CD4-positive, CD25-positive, alpha-beta regulatory T cell (primary cell): ENCODE measurements at places on chromosomes 7 and 10. TPM values are rescaled to one million over a fixed set of nuclear protein-coding genes. Genes with fewer than 3 reads are reported as not detected.

GRCh38 chr10:48497780-48498770, 106.8 kb downstream of the ARHGAP22 start:
- DNase-seq: no peak

DNA sequence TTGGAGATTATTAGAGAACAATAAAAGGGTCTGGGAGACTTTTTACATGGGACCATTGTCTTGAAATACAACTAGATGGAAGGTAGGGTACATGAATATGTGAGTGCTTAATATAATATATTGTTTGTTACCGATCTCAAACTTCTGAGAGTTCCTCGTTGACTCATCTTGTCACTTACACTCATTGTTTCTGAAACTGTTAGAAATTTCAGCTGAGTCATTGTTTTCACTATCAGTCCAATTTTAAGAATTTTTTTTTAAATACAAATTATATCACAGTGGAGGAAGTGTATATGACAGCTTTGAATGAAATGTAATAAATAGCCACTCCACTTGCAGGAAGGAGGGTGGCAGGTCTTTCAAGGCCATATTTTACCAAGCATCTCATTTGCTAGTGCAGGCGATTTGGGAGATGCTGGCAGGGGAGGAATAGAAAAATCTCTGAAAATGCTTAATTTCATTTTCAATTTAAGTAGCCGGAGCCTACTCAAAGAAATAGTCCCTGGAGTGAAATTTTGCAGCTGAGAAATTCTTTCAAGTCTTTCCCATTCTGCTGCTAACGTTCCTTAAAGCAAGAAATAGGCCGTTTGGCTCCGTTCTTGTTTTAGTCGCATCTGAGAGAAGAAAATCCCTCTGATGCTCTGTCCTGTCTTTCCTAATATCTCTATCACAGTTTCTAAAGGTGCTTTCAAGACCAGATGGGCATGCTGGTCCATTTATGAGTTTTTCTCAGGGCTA, 1404.2 kb upstream of the CELF2 start:
- no peak for DNase-seq

GRCh38 chr7:98629001-98629431, 11.9 kb downstream of the NPTX2 start:
- no peak for DNase-seq

DNA sequence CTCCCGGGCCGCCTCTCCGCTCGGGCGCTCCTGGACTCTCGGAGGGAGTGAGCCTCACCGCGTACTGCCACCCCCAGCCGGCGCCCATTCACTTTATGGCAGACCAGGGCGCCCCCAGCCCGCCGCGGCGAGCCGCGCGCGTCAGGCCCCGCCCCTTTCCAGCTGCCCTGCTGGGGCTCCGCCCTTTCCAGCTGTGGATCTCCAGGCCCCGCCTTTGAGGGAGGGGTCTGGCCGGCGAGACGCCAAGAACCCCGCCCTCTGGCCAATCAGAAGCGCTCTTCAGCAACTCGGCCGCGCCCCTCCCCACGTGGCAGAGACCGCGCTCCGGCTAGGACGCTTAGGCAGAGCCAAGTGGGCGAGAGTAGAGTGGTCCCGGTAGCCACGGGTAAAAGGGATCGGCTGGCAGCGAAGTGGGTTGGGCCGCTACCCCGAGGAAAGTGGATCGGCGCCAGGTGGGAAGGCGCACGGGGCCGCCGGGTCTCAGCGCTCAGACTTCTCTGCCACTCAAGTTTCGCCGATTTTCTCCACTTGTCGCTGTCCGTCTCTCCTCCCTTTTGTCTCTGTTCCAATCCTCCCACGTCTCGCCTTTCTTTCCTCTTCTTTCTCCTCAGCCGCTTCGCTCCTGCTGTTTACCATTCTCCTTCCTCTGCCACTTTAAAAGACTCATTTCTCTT, at the start of gene PITX3:
PITX3 (minus strand) TSS at position 69 of the 674 bp plus-strand sequence. CDS start 9,432 bp downstream, outside the sequence.
- DNase-seq: peak; percentile 88

GRCh38 chr10:93485690-93486089, 3.6 kb upstream of the MYOF start:
- DNase-seq: no peak

GRCh38 chr7:107622894-107623293, 37.7 kb upstream of the SLC26A4 start:
- DNase-seq: no peak

DNA sequence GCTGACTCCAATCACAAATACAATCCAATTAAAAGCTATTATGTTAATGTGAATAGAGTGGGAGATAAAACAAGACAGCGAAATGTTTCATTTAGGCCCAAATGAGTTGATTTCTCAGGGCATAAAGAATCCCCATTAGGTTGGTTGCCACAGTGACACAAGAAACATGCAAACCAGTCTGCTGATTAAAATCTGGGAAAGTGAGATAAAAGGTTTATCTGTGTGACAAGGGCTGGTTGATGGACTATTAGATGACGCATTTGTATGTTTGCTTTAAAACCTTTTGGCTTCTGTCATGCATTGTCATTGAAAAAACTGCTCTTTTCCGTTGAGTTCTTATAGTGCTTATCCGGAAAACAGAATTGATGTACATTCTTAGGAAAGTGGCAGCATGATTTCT, 658.2 kb downstream of the GATA3 start:
- DNase-seq: no peak

GRCh38 chr7:133886086-133886485, 241.1 kb upstream of the LRGUK start:
- DNase-seq: no peak

DNA sequence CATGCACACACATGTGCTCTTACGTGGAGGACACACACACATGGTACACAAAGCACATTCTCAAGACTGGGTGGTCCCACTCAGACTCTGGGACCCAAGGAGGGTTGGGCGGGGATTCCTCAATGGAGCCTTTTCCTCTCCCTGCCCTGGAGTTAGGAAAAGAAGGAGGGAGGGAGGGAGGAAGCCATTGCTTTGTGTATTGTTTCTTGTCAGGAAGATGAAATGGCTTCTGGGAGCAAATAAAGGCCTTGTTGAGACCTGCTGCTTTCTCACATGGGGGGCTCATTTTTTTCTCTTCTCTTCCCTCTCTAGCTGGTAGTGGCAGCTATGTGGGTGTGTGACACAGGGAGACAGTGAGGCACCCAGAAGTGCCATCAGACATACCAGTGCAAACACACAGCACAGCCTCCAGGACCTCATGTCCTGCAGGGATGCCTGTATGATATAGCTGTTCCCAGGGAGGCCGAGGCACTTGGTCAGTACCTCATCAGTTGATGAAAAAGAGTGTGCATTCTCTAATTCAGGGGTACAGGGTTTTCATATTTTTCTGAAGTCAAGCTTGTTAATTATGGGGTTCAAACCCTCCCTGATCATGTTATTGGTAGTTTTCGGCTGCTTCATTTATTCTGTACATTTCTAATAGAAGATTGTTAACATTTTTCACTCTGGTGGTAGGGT, 5.7 kb downstream of the AQP1 start:
- DNase-seq: no peak

GRCh38 chr7:51613911-51614357, 297.3 kb upstream of the COBL start:
- no peak for DNase-seq

DNA sequence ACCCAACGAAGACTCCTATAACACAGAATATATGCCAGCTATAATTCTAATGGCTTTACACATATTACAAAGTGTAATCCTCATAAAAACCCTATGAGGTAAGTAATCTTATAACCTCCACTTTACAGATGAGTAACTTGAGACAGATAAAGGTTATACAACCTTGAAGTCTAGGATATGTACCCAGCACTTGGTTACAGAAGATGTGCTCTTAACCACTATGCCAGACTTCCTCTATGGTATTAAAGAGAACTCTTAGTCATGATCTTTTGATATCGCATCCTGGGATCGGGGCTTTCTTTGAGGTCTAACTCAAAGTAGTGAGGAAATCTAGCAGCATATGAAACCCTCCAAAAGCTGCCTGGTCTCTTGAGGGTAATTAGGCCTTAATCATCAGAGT, 319.2 kb upstream of the LRRN3 start:
- DNase-seq: no peak

GRCh38 chr7:19957664-19958063, 184.2 kb upstream of the TMEM196 start:
- no peak for DNase-seq

DNA sequence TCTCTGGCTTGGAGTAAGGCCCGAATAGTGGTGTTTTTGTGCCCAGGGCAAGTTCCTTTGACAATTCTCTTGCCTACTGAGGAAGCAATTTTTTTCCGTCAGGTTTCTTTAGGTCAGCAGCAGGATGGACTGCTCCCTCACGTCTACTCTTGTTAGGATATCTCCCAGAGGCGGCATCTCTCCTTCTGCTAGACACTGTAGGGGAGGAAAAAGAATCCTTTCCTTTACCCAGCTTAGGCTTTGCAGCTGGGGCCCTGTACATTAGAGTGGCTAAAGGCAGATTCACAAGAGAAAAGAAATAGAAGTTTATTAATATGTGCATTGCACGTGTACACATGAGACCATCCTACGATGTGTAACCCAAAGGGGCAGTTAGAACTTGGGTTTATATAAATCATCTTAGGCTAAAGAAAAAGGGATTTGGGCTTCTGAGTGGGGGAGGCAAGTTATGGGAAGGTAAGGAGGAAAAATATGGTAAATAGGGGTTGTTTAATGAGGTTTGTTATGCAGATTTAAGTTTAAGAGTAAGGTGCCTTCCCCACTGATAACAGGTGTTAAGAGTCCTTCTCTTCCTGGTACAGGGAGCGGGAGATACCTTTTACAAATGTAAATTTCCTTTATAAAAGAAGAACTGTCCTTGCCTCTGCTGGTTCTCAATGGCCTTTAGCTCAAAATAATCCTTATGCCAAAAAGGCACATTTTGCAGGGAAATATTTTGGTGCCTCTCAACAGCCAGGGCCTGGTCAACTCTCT, 156.4 kb downstream of the AOAH start:
- no peak for DNase-seq

- DNase-seq: no peak
These were observed 316.7 kb upstream of the NPSR1 start for GRCh38 chr7:34341326-34341725.

DNA sequence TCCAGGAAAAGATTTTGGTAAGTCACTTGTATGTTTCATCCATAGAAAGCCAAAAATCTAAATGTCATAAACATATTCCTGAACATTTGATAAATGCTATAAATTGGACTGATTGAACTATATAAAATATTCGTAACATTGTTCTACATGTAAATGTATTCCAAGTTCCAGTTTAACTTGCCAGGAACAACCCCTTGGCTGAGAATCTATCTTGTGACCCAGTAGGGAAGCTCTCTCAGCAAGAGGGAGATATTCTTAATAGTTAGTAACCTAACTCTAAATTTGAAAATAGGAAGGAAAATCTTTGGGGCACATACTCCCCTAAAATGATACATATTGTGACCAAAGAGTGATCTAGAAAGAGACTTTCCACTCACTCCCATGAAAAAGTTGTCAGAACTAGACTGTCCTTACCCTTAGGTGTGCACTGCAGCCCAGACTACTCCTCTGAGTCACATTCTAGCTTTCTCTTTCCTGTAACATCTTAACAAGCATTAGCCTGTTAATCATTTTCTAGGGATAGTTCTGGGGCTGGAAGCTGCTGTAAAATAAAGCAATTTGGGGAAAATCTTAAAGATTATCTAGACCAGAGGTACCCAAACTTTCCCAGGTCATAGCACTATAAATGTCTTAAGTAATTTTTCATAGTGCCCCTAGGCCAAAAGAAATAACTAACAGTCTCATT, 73.7 kb upstream of the SKAP2 start:
- no peak for DNase-seq

GRCh38 chr10:10326116-10326515, 691.6 kb upstream of the CELF2 start:
- DNase-seq: no peak

DNA sequence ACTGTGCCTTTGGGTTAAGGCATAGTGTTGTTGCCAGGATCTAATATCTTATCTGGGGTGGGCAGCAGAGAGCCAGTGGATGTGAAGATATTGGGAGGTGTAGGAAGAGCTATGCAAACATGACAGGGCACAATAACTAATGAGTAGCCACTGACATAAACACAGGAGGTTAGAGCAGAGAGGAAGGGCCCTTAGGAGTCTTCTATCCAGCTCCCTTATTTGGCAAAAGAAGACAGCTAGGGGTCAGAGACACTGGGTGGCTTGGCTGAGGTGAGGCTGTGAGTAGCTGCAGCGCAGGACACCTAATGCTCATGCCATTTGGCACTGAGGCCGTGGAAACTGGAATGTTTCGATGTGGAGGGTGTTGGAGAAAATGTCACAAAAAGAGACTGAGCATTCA, 176.3 kb upstream of the TCF7L2 start:
- no peak for DNase-seq

DNA sequence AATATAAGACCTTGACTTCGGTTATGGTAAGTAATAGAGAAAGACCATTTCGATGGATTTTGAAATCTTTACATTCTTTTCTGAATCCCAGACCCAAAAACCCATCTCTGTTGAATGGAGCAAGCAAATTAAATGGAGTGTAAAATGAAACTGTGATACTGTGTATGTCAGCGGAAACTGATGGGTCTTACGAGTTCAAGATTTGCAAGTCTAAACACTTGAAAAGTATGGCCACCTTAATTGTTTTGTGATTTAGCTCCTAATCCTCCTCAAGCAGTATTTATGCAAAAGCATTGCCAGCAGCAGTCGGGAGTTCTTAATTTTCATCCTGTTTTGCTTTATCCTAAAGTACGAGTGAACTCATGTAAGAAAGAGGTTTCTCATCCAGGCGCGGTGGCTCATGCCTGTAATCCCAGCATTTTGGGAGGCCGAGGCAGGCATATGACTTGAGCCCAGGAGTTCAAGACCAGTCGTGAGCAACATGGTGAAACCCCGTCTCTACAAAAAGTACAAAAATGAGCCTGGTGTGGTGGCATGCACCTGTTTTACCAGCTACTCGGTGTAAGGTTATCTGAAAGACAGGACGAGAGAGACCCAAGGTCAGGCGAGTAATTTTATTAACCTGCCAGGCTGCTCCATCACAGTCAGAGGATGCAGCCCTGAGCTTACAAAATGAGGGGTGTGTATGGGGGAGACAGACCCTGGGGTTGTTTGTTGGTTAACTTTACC, 5.8 kb upstream of the DHTKD1 start:
- DNase-seq: no peak

DNA sequence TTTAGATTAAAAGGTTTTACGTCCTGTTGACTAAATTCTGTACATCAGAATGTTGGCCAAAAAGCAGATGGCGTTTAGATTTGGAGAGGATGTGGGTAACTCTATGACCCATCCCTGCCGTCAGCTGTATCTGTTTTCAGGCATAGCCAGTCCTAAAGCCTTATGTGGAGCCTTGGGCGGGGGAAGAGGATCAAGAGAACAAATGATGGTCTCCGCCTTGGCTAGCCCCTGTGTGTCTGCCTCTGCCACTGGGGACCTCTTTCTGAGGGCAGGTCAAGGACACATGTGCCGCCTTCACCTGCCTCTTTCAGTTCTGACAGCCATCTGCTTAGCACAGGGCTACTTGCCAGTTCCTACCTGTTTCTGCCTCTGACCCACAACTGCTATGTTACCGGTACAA, 24.1 kb downstream of the PDSS1 start:
- peak; percentile 79 for DNase-seq

- no peak for DNase-seq
These were observed 630.0 kb downstream of the NRG3 start for GRCh38 chr10:82505009-82505408.

GRCh38 chr7:117053432-117053831, 100.1 kb downstream of the ST7 start:
- DNase-seq: no peak

- peak; percentile 29 for DNase-seq
These were observed 812 bp upstream of the IDE start for GRCh38 chr10:92574548-92575261.

GRCh38 chr7:103499976-103500375, 54.0 kb upstream of the SLC26A5 start:
- no peak for DNase-seq

Gene TCAF2
- 41.3 TPM for total RNA-seq

Gene TMEM26
- total RNA-seq: not detected

Gene MSMB
- not detected for total RNA-seq
